Left ventricle myocardium inferior (tissue), 1 donor: ENCODE measurements at places on chromosomes 6 and 20.
A peak's percentile ranks its signal among the peaks of the same experiment; 100 is the strongest.

DNA sequence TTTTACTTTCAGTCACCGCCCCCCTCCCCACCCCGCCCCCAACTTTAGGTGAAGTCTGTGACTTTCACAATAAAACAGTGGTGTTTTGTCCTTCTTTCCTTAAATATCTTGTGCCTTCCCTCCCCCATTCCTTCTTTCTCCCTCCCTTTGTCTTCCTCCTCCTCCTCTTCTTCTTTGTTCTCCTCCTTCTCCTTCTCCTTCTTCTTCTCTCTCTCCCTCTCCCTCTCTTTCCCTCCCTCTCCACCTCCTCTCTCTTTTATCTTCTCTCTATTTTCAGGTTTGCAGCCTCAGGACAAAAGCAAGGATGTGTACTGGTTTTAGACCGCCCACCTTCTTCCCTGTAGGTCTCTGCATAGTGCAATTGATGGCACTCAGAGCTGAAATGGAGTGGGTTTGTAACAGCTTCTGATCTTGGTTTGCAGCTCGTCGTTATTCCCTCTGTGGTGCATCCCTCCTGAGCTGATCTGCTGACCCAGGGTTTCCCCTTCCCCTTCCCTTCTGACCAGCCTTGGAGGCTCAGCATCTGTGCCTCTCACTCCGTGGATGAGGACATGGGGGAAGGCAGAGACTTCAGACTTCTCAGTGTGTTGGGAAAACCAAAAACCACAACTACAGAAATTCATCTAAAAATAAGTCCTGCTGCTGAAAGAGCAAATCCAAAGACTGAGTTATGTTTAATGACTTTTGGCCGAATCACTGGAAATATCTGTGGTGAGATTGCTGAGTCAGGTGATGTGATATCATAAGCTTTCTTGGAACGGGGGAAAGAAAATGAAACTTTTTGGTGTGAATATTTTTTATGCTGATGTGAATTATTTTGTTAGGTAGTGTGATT, 6.9 kb downstream of the VGLL2 start:
- DNase-seq, result no peak

DNA sequence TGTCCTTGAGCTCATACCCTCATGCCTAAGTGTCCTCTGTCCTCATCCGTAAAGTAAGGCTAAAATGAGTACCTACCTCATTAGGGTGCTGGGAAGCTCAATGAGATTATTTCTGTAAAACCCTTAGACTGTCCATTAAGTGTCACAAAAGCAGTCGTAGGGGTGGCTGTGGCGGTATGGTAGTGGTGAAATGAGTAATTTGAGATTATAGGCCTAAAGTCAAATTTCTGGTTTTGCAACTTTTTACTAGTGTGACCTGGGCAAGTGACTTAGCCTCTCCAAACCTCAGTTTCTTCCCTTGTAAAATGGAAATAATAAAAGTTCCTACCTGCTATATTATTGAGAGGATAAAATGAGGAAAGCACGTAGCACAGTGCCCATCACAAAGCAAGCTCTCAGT, 148.2 kb upstream of the AKAP12 start:
- no peak for DNase-seq

- DNase-seq, result no peak
Observed at GRCh38 chr6:32953775-32954174, 878 bp upstream of the HLA-DMA start.

DNA sequence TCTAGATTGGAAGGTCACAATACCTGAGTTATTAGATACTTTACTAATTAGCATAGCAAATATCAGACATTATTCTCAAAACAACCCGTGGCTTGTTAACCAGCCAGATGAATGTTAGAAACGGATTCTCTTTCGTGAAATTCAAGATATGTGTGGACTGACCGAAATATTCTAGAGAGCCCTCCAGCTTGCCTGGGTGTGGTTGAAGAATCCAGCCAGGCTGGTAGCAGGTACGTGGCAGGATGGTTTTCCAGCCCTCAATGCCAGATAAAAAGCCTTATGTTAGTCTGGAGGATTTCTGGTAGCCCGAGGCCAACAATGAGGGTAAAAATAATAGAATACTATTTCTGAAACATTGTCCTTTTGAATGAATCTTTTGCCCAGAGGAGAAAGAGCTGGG, 19.3 kb downstream of the ECT2L start:
- DNase-seq, result no peak

DNA sequence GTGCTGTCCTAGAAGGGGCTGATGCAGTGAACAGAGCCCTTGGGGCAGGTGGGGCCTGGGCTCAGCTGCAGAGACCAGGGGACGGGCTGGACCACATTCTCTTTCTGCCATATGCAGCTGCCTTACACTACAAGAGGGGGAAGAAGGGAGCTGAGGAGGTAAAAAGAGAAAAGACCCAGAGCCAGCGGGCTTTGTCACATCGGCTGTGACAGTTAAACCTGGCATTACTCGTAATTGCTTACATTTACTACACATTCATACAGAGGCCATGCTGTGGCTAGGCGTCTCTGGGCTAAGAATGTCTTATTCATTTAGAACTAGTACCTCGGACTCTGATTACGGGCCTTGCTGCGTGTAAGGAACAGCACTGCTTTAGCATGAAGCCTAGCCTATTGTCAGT, 12.8 kb upstream of the MAS1L start:
- no peak for DNase-seq

DNA sequence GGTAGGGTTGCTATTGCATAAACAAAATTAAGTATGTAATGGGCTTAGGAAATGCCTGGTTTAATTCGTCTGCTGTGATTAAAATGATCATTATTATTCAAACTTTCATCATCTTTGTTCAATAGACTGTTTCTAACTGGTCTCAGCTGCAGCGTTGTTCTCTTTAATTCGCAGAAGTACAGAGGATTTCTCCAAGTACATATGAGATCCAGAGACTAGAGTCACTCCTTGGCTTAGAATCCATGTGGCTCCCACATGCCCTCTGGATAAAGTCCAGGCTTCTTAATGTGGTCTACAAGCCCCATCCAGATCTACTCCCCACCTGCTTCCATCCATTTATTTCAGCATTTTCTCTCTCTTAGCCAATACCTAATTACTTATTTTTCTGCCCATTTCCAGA, 1.1 kb upstream of the ZBTB24 start:
- DNase-seq, result no peak

DNA sequence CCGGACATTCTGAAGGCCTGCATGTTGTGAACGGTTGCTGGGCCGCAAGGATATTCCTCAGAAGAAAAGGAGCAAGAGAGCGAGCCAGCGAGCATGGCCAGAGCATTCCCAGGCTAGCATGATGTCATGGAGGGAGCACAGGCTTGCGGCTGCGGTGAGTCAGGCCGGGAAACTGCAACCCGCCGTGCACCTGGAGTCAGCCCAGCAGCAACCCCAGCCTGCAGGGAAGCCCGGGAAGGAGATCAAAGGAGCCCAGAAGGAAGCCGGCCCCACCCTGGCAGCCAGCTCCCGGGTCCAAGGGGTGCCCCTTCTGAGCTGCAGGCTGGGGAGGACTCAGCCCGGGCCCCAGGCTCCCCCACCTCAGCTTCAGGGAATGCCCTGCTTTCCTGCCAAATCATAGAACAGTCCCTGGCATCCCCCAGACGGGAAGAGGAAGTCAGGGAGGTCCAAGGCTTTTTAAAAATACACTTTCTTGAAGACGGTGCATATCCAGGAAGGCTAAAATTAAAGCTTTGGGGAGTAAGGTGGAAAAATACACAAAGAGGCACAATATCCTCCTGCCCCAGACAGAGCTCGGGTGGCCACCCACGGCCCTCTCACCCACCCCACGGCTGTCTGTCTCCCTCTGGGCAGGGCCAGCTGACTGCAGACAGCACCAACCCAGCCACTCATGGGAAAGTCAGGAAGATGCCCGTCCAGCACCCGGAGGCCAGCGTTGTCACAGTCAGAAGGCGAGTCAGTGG, 53.7 kb downstream of the BMP7 start:
- DNase-seq, result peak; percentile 41

GRCh38 chr20:19654921-19655320, 103.1 kb upstream of the RIN2 start:
- DNase-seq, result no peak

- no peak for DNase-seq
Observed at GRCh38 chr20:40583636-40584035, 105.4 kb downstream of the MAFB start.

- no peak for DNase-seq
Observed at GRCh38 chr6:155582016-155582991, 126.7 kb upstream of the NOX3 start.

- no peak for DNase-seq
Observed at GRCh38 chr6:10401632-10402223, 13.1 kb downstream of the TFAP2A start.

DNA sequence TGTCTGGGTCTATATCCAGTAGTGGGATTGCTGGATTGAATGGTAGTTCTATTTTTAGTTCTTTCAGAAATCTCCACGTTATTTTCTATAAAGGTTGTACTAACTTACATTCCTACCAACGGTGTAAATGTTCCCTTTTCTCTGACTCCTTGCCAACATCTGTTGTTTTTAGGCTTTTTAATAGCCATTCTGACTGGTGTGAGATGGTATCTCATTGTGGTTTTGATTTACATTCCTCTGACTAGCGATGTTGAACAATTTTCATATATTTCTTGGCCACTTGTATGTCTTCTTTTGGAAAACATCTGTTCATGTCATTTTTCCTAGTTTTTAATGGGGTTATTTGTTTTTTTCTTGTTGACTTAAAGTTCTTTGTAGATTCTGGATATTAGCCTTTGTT, 99.3 kb downstream of the BMP2 start:
- no peak for DNase-seq

DNA sequence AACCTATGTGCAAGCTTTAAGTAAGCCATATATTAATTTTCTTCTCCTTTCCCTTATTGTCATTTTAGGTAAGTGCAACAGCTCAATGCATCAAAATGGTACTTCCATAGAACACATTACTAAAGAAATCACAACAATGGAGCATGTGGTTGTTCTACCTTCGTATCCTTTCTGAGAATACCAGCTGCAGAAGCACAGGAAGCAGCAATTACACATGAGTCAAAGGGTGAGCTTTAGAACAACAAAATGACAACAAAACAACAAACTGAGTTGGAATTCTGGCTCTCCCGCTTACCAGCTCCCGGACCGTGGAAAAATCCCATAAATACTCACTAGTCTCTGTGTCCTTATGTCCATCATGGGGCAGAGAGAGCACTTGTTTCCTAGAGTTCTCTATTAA, 108.9 kb downstream of the BCAS1 start:
- DNase-seq, result no peak

GRCh38 chr6:73747289-73747688, 51.3 kb downstream of the CD109 start:
- DNase-seq, result no peak

GRCh38 chr20:37821696-37822095, 81.2 kb upstream of the VSTM2L start:
- no peak for DNase-seq

- DNase-seq, result no peak
Observed at GRCh38 chr6:118921084-118921483, 13.9 kb downstream of the MCM9 start.

DNA sequence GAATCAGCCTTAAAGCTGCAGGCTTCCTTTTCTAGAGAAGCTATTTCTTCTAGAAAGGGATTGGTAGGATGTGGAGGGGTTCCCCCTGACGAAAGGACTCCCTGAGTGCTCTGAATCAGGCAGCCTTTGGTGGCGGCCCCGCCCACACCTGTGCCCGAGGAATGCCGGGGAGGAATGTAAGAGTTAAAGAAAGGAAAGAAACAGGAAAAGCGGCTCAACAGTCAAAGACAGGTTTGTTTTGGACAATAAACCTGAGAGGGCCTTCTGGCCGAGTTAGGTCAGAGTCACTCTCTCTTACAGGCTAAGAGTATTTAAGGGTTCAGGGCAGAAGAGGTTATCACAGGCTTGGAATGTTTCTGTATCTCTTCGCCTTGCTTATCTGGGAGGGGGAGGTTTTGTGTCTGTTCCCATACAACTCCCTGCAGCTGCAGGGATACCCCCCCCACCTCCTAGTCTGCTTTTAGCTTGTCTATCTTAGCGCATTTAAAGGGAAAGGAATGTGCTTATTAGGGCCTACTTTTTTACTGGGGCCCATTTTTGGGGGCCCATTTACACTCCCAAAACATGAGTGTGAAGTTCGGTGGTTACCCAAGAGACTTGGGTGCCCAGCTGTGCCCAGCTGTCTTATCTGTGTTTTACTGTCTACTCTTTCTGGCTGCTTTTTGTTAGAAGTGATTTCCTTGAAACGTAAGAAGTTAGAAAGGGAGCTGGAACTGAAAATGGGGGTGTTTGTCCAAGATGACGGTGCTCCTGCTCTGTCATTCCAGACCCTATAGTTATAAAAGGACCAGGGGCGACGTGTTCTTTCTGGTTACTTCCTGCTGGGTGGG, 32.8 kb downstream of the DYNLT1 start:
- no peak for DNase-seq

GRCh38 chr6:76134651-76135050, 62.2 kb upstream of the IMPG1 start:
- no peak for DNase-seq

DNA sequence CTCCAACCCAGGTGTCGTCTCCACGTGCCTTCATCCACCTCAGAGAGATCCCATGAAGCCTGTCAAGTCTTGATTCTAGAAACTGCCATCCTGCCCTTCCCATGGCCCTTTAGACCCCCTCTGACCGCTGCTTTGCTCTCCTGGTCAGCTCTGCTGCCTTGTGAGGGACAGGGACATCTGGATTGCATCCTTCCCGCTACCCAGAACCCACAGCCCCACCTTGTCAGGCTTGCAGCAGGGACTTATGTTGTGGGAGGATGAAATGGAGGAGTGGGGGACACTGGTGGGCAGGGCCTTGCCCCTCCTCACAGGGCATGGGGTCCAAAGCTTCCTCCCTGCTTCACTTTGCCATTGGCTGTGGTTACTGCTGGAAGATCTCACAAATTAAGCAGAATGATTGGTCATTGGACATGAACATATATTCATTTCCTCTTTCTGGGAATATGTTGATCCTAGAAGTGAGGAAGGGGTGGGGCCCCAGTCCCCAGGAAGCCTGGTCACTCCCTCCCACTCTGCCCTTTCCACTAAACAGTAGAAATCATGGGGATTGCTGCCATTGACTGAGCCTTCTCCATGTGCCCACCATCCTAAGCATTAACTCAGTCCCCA, 4.5 kb downstream of the GLP1R start:
- DNase-seq, result no peak

GRCh38 chr6:142861711-142862110, 83.3 kb downstream of the HIVEP2 start:
- no peak for DNase-seq

- no peak for DNase-seq
Observed at GRCh38 chr20:51529081-51529681, 13.3 kb downstream of the NFATC2 start.

GRCh38 chr6:3239110-3239830, 11.8 kb upstream of the TUBB2B start:
- DNase-seq, result no peak

- no peak for DNase-seq
Observed at GRCh38 chr6:117907601-117908245, 659 bp downstream of the SLC35F1 start.
